ENCODE measurements at places on chromosomes 7 and 10.

- DNase-seq, result no peak
Observed at GRCh38 chr10:74050653-74051052, 52.7 kb downstream of the VCL start.

DNA sequence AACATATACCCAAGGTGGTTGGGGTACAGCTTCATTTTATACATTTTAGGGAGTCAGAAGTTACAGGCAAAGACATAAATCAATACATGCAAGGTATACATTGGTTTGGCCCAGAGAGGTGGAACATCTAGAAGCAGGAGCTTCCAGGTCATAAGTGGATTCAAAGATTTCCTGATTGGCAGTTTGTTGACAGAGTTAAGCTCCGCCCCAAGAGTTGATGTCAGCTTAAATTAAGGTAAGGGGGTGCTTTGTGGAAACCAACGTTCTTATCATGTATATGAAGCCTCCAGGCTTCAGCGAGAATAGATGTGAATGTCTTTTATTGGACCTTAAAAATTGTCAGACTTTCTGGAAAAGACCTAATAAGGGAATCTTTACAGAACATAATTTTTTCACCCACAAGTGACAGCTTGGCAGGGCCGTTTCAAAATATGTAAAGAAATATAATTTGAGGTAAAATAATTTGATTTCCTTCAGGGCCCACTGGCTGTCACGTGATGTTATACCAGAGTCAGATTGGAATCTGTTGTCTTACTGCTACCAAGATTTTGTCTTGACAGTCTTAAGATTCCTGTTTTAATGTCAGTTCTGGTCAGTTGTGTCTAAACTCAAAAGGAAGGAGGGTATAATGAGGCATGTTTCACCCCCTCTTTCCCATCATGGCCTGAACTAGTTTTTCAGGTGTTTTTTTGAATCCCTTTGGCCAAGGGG is 6.3 kb upstream of the PANK1 start:
- no peak for DNase-seq

DNA sequence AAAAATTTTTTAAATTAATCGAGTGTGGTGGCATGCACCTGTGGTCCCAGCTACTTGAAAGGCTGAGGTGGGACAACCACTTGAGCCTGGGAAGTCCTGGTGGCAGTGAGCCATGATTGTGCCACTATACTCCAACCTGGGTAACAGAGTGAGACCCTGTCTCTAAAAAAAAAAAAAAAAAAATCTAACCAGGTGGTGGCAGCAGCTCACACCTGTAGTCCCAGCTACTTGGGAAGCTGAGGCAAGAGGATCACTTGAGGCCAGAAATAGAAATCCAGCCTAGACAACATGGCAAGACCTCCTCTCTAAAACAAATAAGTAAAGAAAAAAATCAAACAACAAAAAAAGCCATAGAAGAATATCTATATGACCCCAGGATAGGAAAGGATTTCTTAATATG is 3.6 kb upstream of the MYOF start:
- DNase-seq, result no peak

GRCh38 chr10:134247-135131 is 766 bp upstream of the ZMYND11 start:
- peak; percentile 87 for DNase-seq

DNA sequence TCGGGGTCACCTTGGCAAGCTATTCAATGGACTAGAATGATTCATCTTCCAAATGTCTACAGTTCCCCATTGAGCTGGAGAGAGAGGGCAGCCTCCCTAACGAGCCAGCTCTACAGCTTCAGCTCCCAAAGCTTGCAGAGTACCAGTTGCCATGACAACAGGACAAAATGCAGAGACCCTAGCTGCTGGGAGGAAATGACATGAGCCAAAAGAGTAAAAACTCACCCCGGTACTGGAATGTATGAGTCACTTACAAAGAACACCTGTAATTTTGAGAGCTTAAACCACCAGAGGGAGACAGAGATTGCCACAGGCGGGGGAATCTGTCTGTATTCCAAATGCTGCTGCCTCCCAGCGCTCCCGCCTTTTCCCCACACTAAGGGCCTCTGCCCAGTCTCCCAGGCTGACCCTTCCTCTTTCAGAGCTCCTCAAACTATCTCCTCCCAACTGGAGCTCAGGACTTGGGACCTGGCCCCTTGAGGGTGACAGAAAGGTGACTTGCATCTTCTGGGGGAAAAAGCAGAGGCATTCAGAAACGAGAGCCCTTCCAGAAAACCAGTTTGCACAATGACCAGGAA is 95.5 kb downstream of the CUL2 start:
- peak; percentile 91 for DNase-seq

DNA sequence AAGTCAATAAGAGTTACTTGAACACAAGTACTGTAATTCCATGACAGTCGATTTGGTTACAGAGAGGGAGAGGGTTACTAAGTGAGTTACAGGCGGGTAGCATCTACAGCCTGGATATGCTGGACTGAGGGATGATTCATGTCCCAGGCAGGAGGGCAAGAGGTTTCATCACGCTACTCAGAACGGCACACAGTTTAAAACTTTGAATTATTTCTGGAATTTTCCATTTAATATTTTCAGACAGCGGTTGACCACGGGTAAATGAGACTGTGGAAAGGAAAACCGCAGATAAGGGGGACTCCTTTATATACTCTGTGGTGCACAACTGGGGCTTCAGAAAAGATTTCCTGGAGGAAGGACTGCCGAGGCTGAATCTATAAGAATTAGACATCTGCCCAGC is 25.7 kb upstream of the LRRC4 start:
- no peak for DNase-seq

- DNase-seq, result no peak
Observed at GRCh38 chr7:101118856-101119255, 8.0 kb upstream of the SERPINE1 start.

- DNase-seq, result no peak
Observed at GRCh38 chr10:77516575-77516974, 121.0 kb downstream of the KCNMA1 start.

GRCh38 chr10:8346861-8347260 is 292.4 kb downstream of the GATA3 start:
- no peak for DNase-seq

DNA sequence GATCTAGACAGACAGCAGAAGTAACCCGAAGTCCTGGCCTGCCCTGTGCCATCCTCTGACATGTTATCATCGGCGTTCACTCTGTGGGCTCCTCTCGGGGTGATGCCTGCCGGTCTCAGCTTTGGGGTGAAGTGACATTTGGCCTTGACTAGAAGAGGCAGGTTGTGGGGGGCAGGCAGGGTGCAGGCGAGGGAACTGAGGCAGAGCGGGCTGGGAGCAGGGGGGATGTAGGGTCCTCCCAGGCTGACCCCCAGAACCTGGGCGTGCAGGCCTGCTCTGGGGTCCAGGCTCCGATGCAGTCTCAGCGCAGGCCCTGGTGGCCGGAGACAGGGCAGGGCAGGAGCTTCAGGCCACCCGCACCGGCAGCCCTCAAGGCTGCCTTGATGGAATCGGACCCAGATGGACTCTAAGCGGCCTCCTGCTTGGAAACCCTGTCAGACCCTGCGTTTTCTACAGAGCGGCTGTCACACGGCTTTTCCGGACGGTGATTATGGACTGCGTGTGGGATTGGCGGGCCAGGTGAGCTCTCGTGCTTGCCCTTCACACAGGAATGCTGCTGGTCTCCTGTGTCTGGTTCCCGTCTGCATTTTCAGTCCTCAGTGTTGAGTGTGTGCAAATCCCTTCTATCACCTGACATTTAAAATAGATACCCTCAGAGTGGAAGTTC is 842 bp upstream of the JAKMIP3 start:
- no peak for DNase-seq

GRCh38 chr7:115827305-115828045 is 203.1 kb downstream of the TFEC start:
- DNase-seq, result no peak

- DNase-seq, result peak; percentile 63
Observed at GRCh38 chr10:75079436-75080083, 31.9 kb upstream of the SAMD8 start.

GRCh38 chr10:59354434-59354833 is 7.9 kb downstream of the FAM13C start:
- DNase-seq, result no peak

- DNase-seq, result peak; percentile 47
Observed at GRCh38 chr10:44385696-44386441, 972 bp upstream of the CXCL12 start.

- DNase-seq, result no peak
Observed at GRCh38 chr7:22765609-22766008, 38.6 kb downstream of the IL6 start.

DNA sequence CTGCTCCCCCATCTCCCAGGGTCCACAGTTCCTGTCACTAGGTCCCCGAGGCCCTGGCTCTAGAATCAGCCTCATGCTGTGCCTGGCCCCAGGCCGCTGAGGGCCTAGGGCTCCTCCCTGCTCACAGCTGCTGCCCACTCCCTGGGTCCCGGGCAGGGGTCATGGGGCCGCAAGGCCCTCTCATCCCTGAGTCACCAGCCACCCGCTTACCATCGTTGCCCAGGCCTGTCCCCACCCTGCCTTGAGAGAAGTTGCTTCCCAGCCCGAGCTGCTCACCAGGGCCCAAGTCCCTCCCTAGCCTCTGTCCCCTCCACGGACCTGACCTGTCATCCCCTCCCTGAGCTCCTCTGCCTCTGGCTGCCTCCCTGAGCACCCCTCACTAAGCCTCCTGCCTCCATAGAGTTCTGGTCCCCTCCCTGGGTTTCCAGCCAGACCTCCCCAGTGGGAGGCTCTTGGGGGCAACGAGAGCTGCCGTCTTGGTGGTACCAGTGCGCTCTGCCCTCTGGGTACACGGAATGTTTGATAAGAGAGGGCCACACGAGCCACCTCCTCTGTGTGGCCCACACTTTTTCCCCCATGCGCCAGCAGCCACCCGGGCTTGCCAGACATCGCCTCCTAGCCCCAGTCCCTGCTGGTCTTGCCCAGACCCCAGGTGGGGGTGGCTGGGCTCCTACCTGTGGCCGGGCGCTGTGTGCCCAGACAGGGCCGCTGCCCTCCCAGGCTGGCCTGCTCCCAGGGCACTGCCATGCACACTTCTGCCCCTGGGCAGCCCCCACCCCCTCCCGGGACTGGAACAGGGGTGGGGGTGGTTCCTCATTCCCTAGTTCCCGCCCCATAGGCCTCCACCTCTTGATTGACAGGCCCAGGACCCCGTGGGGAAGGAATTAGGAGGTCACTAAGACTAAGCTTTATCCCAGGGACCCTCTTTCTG is 21.3 kb downstream of the MLXIPL start:
- no peak for DNase-seq

- DNase-seq, result no peak
Observed at GRCh38 chr7:123528265-123528664, 6.1 kb downstream of the IQUB start.

- no peak for DNase-seq
Observed at GRCh38 chr7:24604630-24605029, 31.4 kb downstream of the PALS2 start.

GRCh38 chr10:63143987-63144386 is 10.9 kb downstream of the NRBF2 start:
- DNase-seq, result no peak

- DNase-seq, result peak; percentile 81
Observed at GRCh38 chr10:58266826-58267712, 625 bp downstream of the IPMK start.

- DNase-seq, result no peak
Observed at GRCh38 chr7:48112401-48113165, 23.5 kb downstream of the UPP1 start.

DNA sequence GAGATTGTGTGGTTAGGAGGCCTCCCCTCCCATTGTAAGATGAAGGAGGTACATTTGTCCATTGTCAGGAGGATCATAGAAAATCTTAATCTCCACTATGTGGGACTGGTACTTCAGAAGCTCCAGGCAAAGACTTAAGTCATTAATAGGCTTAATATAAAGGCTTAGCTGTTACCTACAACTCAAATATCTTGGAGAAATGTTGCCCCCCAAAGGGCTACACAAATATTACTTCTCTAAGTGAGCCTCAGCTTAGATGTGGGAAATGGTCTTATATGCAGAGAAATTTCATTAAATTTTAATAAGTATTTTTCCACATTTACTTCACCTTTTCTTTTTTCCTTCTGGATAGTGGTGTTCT is 27.2 kb downstream of the TAS2R41 start:
- no peak for DNase-seq

DNA sequence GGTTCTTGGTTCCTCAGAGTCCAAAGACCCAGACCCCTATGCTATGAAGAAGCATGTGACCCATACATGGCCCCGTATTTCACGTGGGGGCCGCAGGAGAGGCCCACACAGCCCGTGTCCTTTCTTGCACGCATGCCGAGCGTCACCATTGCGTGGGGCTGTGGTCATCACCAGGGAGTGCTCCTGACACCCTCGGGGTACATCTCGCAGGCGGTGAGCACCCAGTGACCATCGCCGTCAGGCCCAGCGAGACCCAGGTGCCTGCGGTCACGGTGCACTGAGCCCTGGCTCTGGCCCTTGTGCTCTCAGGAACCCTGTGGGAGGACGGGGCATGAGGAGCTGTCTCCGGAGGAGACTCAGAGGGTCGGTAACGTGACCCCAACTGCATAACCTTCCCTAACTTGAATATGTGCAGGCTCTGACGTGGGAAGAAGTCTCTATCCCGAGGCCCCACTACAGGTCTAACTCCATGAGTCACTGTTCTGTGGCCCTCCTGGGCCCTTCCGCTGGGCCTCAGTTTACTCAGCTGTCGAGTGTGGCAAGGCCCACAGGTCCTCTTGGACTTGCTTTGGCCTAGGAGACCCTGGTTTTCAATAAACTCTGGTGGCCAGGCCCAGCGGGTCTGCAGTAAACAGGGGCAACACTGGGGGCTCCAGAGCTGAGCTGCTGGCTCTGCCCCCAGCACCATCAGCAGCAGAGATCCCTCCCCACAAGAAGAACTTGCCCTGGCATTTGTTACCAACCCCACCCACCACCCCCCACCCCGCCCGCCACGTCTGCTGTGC is 503.9 kb downstream of the PTPRN2 start:
- no peak for DNase-seq

DNA sequence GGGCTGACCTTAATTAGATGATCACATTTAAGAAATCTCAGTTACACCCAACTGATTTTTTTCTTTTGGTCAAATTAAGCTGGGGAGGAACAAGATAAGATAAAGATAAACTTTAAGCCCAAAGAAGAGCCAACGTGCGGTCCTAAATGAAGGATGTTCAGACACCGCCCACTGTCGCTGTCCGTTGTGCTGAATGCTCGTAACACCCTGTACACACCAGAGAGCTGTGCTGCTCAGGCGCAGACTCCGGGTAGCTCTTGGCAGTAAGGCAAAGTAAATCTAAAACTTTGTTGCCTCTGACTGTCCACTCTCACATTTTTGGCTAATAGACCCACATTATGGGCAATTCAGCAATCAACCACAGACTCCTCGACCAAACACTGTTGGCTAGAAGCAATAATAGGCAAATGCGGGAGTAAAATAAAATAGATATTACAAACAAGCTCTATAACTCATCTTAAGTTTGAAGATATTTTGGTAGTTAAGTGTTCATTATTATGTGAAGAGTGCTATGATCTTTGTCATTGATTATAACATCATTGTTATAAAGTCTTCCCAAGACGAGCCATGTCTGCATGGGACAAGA is 57.1 kb downstream of the PLPP4 start:
- peak; percentile 87 for DNase-seq

GRCh38 chr7:44323381-44324203 is 1.8 kb downstream of the CAMK2B start:
- no peak for DNase-seq

GRCh38 chr10:92938841-92939240 is 90.5 kb downstream of the EXOC6 start:
- DNase-seq, result no peak

All from eye (tissue), 1 donor.